ENCODE measurements at places on chromosomes 6 and 20.

- DNase-seq, result no peak
These were observed 13.7 kb downstream of the TTLL2 start for GRCh38 chr6:167338541-167339117.

GRCh38 chr6:157607317-157608109 is 215.5 kb upstream of the SNX9 start:
- no peak for DNase-seq

DNA sequence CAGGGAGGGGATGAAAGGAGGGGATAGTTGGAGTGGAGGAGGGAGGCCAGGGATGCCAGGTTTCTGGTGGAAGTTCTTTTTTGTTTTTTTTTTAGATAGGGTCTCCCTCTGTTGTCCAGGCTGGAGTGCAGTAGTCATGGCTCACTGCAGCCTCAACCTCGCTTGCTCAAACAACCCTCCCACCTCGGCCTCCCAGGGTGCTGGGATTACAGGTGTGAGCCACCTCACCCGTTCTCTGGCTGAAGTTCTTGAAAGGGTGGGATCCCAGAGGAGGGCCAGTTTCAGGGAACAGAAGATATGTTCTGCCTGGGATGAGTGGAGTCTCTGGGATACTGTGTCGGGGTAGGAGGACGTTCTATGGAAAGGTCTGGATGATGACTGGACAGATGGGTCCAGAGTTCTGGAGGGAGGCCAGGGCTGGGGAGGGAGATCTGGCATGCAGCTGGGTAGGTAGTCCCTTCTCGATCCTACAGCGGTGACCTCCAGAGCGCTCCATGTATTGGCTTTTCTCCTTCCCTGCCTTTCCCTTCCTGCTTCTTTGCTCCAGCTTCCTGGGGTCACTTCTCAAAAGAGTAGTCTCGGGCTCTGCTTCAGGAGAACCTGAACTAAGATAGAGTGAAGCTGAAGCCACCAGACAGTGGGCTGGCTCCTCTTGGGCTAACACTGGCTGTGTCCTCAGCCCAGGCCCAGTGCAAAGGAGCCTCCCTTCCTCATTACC is 12.7 kb upstream of the SRC start:
- DNase-seq, result no peak

- no peak for DNase-seq
These were observed 68.6 kb downstream of the CDK19 start for GRCh38 chr6:110746680-110747079.

- DNase-seq, result no peak
These were observed 2.1 kb downstream of the CTSZ start for GRCh38 chr20:59004763-59005522.

- DNase-seq, result no peak
These were observed 38.0 kb downstream of the BFSP1 start for GRCh38 chr20:17493173-17493572.

DNA sequence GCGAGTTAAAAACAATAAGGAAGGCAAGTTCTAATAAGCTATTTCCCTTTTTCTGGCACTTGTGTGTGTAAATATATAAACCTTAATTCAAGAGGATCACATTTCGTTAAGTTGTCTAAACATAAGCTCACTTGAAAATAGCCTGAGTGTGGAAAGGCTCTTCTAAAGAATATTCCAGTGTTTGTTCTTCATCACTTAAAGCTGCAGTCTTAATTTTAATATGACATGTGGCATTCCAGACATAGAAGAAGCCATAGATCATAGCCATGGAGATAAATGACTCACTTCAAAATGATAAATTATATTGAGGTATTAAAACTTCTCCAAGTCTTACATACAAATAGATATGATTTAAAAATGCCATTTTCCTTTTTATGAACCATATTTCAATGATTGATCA is 42.1 kb downstream of the IYD start:
- no peak for DNase-seq

DNA sequence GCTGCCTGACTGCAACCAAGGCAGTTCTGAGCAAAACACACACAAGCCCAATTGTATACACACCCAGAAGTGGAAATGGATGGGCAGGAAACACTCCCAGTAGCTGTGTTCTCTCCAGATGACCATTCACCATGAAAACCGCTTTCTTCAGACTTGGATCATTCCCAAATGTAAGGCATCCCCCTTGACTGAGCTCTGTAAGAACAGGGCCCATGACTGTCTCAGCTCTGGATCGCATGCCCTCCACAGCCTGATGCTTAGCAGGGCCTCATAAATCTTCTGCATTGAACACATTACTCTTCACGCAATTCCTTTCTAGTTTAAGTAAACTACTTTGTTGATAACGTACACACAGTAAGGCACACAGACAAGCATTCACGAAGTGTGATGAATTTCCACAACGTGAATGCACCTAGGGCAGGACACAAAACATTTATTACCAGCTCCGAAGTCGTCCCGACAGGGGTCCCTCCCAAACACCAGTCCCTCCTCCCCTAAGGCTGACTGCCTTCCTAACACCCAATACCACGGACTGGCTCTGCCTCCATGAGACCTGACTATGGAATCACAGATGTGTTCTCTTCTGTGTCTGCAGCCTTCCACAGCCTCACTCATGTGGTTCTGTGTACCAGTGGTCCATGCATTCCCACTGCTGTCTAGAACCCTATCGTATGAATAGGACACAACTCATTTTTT is 31.7 kb downstream of the BMP7 start:
- DNase-seq, result no peak

Data from astrocyte of the spinal cord (primary cell).